ENCODE measurements at places on chromosomes 3 and 15.

DNA sequence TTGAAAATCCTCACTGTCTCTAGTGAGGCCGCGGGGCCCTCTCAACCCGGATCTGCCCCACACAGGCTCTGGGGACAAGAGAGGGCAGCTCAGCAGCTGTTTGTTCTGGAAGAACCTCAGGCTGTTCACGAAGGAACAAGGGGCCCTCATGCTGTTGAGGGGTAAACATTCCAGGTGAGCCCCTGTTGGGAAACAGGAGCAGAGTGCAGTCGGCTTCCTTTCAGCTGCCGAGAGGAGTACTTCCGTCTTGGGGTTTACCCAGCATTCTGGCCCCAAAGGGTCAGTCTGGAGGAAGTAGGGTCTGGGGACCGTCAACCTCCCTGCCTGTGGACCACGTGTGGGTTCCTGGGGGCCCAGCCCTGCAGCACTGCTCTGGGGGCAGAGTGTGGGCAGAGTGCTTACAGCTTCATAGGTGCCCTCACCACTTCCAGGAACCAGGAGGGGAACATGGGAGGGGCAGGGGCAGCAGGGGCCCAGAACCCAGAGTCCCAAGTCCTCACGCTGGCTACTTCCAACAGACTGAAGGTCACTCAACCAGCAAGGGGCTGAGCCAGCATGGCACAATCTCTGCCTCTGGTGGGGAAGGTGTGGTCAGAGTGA, 49.2 kb upstream of the CTSH start:
- DNase-seq: no peak

- DNase-seq: no peak
Measured at GRCh38 chr3:9130345-9131305, 118.8 kb downstream of the SRGAP3 start.

- no peak for DNase-seq
Measured at GRCh38 chr3:52845691-52846431, 11.0 kb upstream of the MUSTN1 start.

DNA sequence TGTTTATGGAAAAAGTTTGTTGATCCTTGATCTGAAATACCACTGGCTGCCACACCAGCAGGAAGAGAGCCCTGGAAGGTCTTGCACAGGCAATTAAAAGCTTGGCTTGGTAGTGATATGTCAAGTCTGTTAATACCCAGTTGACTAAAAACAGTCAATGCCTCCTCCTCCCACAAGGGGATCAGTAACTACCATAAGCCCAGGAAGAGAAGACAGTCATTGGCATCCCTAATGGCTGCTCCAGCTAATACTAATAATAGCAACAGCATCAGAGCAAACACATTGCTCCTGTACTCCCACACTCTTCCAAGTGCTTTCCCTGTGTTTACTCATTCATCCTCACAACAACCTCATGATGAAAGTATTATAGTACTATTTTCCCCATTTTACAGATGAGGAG, 528.6 kb downstream of the TAFA4 start:
- no peak for DNase-seq

DNA sequence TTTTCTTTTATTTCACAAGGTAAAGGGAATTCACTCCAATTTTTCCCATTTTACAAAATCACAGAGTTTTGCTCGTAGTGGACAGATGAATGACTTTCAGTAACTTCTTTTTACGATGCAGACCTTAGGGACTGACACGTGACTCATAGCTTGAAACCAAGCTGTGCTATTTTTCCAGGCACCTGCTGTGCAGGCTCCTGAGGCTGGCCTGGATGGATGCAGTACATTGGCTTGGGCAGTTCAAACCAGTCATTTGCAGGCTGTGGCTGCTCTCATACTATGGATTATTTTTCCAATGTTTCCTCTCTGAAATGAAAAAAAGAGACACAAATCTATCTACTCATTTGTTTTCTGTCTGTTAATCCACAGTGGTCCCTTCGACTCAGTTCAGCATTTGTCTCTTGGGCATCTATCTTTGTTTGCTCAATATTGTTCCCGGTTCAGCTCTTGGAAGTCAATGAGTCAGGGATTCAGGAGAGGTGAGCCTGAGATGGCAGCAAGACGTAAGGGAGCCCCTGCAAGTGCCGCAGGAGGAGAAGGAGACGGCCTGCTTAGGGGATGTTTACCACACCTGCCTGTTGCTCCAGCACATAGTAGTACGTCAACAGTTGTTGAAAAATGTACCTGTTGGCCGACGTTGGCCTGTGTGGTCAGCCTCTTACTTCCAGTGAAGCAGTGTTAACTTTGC, 92.8 kb downstream of the SV2B start:
- no peak for DNase-seq

DNA sequence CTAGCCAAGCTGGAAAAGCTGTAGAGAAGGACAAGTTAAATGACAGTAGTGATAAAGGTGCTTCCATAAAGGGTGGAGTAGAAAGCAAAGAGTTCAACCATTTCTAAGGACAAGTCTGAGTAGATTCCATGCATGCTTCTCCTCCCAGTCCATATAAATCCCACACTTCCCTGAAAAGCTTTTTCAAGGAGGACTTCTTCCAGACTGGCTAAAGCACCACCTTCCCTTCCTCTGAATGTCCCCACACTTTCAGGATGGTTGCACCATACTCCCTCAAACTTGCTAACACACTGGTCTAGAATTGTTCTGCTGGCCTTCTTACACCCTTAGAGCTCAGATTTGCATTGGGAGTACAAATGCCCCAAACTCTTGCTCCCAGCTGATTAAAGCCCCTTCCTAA, 40.9 kb downstream of the FBN1 start:
- DNase-seq: no peak

DNA sequence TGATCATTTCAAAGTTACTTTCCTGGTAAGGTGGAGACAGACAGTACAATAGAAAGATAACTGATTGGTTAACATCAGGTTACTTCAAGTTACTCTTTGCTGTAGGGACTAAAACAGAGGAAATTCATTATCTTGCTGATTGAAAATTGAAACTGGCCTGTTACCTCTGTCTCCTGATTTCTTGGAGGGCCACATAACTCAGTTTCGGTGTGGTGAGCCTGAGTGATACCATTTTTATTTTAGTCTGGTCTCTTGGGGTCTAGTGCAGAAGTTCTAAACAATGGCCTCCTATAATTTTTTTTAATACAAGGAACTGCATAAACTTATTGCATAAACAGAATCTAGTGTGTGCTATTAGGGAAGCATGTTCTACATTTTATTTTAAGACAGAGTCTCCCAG, 1.2 kb upstream of the ICE2 start:
- peak; percentile 28 for DNase-seq

DNA sequence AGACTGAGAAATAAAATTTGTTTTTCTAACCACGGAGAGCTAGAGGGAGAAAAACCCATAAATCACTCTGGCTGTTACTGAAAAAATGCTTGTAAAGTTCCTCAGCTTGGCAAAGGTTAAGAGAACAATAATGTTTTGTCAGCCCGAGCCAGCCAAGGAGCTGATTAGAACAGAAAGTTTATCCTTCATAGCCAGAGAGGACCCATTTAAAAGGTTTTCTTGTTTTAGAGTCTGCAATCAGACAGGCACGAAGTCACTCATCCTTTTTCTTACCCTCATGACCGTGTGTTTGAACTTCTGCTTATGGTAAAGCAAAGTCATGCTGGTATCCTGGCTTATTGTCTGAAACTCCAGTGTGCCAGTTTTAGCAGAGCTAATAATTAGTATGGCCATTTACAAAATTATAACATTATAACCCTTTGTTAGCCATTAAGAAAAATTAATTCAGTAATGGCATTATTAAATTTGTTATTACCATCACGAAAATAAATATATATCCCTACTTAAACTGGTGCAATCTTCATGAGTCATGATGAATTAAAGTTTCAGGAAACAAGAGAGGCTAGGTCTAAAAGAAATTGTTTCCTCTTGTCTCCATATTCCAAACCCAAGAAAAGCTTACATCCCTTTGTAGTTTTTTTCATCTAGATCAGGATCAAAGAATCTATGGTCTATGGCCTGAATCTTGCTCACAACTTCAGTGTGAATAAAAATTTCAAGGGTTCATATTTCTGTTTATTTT, 13.5 kb upstream of the STXBP5L start:
- no peak for DNase-seq

- DNase-seq: no peak
Measured at GRCh38 chr15:73318463-73319351, 50.1 kb downstream of the HCN4 start.

DNA sequence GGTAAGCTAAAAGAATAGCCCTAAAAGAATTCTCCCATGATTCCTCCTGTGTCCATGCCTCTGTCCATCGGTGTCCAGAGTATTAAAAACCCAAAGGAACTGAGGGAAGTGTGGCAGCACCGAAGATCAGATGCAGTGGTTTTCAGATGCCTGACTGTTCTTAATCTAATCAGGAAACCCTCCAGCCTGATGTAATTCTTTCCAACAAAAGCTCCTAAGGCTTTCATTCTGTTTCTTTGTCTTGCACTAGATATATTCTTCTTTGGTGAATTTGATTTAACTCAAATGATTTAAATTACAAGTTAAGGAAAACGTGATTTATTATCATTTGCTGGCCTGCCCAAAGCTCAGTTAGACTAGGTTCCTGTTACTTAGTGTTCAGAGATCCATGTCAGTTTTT, 71.2 kb downstream of the ARHGAP31 start:
- DNase-seq: no peak

GRCh38 chr3:31373681-31374080, 159.0 kb upstream of the STT3B start:
- no peak for DNase-seq

GRCh38 chr15:47924381-47924780, 196.4 kb upstream of the SLC24A5 start:
- DNase-seq: no peak

DNA sequence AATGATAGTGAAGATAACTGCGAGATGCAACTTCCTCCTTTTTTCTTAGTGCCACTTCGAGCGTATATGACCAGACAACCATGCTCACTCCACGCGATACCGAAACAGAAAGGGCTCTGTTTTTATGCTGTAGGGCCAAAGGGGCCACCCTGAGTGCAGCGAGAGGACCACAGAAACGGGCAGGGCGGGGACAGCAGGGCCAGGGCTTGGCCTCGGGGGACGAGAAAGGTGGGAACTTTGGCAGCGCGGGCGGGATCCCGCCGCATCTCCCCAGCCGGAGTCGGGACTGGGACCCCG, 483 bp downstream of the VPS13C start:
- peak; percentile 84 for DNase-seq

DNA sequence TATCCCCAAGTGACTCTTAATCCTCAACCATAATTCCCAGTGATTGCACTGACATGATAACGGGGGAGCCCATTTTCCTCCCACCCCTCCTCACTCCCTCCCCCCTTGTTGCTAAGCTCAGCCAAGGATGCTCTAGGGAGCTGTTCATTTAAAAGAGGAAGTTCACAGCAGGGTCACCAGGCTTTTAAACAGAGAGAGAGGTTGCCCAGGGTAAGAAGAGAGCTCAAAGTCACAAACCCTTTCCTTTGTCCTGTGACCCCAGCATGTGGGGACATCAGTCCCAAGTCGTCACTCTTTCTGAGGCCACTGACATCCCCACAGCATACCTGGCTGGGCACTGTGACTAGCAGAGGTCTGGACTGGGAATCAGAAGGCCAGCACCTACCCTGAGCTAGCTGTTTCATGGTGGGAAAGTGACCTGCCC, 144.1 kb downstream of the RORA start:
- DNase-seq: no peak

DNA sequence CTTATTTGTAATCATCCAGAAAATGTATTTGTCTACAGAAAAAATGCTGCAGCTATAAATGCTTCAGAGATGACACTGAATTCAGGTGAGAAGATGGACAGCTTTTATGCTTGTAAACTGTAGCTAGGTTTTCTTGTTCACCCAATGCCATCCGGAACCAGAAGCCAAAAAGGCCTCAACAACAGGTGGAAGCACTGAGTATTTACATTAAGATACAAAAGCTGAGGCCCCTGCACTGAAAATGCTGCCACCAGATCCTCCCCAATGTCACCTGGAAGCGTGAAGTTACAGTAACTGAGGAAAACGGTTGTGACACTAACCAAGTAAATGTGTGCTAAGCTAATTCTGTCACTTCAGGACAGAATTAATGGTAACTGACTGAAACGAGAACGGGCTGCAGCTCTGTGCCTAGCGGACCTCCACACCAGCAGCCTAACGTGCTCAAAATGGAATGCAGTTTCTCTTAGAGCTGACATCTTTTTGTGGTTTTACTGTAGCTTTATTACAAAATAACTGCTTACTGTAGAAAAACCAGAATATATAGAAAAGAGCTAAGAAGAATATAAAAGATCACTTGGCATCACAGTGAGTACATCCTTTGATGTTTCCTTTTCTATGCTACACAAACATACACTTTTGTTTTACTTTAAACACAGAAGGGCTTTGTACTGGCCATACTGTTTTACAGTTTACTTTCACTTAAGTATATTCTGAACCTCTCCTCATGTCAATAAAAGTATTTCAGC, 7.6 kb downstream of the CHSY1 start:
- DNase-seq: no peak

GRCh38 chr3:100317912-100318311, 16.6 kb upstream of the NIT2 start:
- peak; percentile 23 for DNase-seq

DNA sequence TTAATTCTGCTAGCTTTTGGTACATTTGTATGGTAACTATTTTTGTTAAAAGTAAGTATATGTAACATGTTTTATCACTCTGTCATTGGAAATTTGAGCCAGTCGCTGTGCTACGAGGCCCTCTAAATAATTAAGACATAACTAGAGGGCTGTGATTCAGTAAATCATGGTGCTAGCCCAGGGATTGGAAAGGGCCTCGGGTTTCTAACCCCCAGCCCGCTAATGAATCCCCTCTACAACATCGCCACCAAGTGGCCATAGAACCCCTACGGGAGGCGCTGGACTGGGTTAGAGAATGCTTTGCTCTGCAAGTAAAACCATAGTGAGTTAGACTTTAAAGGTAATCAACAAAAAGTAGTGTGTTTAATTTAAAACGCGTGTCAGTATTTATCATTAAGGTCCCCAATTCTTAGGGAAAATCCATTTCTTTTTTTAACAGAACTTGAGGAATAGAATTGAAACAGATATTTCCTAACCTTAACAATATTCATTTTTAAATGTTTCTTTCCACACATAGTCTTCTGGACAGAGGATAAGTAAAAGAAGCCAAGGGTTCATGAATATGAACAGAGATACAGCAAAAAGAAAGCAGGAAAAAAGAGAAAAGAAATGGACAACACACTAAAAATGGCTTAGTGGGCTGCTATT, 744.7 kb downstream of the EPHA3 start:
- no peak for DNase-seq

- peak; percentile 22 for DNase-seq
Measured at GRCh38 chr15:65286069-65286703, 497 bp downstream of the PARP16 start.

DNA sequence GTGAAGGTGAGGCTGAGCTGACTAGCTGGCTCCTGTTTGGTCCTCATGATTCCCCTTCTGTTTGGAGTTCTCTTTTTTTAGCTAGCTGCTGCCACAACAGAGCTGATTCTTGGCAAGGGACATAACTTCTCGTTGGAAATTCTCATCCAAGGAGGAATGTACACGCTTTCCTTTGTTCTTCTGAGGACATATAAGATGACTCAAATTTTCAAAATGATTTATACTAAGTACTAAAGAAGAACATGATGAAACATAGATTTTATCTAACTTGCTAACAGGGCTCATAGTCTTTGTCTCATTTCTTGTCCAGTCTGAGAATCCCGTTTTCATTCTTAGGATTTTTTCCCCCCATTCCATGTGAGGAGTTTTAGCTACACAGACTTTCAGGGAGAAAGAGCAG, 2.9 kb upstream of the TFG start:
- DNase-seq: no peak

All from activated CD4-positive, alpha-beta T cell treated with anti-CD3 and anti-CD28 coated beads, Interleukin-10, Interleukin-2, amounts not matched to agents 100 ng/mL and 50 ng/mL, durations not matched to agents 16 hours and 8 hours (primary cell).